ENCODE measurements at places on chromosomes 5 and 9.

DNA sequence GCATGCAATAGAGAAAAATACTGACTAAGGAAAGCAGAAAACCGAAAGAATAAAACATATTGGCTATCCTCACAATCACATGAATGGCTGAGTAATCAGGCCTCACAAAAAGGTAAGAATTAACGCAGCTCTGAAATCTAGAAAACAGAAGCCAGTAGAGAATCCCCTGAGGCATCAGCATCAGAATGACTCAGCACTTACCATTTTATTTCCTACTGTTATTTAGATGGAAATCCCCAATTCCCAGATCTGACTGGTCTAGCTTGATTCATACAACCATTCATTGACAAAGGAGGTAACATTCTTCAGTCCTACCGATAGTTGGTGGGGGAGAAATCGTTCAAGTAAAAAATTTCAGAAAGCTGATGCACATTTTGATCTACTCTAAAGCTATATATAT is 1408.4 kb upstream of the WWC1 start:
- no peak for DNase-seq

DNA sequence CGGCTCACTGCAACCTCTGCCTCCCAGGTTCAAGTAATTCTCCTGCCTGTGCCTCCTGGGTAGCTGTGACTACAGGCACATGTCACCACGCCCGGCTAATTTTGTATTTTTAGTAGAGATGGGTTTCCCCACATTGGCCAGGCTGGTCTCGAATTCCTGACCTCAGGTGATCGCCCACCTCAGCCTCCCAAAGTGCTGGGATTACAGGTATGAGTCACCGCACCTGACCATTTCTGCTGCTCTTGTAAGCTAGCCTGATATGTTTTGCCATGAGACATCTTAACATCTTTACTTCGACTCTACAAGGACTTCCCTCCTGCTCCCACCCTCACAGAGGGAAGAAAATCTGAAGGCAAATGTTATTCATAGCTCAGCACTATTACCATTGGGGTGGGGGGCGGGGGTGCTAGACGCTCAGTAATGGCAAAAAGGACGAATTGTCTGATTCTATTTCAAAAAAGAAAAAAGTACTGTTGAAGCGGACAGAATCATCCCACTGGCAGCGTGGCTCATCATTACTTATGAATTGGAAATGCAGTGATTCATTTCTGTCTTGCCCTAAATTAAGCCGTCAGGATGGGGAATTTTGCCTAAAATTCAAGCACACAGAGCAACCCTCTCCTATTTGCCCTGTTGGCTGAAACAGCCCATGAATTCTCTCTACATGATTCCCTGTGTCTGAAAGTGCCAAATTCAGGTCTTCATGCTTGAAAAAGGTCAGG is 46.4 kb upstream of the WWC1 start:
- DNase-seq, result no peak

DNA sequence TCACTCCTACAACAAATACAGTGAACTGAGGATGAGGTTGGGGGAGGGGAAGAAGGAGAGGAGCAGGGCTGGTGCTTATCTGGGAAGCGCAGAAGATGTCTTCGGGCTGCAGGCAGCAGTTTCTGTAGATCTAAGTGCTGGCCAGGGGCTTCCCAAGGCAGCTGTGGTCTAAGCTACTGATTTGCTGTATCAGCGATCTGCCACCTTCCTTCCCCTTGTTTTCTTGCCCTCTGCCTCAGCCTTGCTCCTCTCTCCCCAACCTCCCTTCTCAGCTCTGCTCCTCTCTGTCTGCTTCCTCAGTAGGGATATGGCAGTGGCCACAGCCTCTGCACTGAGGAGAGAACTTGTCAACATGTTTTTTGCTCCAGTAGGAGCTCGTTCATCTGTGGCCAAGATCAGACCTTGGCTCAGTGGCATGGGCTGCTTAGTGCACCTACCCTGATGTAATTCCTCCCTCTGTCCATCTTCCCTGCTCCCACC is 42.8 kb upstream of the IL6ST start:
- DNase-seq, result no peak

GRCh38 chr5:761854-762710 is 22.4 kb downstream of the ZDHHC11B start:
- no peak for DNase-seq

GRCh38 chr9:124220946-124221451 is 36.8 kb upstream of the NEK6 start:
- DNase-seq, result no peak

DNA sequence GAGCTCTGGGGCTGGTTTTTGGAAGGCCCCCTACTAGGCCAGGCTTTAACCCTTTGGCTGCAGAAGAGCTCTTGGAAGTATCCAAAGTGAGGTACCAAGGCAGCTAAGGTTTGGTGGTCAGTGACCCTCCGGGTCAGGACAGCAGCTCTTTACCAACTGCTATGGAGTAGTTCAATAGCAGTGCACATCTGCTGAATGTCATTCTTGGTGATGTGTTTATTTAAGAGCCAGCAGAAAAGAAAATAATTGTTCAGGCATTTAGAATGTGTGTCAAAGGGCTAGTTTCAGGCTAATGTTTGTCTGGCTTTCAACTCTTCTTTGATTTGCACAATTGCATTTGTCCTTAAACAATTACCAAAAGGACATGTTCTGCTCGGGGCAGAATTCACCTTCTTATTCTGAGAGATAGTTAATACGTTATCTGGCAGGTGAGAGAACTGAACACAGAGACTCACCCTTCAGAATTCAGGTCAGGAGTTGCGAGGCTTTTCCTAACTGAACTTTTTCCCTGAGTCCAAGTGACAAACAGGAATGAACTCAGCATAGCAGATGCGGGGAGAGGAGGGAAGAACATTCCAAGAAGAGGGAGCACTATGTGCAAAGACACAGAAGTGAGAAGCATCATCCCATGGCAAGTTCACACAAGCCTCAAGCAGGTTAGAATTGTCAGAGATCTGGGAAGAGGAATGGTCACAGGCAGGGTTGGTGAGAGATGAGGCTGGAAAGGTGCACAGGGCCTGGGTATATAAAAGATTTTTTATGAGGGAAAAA is 556.7 kb upstream of the TLE4 start:
- no peak for DNase-seq

DNA sequence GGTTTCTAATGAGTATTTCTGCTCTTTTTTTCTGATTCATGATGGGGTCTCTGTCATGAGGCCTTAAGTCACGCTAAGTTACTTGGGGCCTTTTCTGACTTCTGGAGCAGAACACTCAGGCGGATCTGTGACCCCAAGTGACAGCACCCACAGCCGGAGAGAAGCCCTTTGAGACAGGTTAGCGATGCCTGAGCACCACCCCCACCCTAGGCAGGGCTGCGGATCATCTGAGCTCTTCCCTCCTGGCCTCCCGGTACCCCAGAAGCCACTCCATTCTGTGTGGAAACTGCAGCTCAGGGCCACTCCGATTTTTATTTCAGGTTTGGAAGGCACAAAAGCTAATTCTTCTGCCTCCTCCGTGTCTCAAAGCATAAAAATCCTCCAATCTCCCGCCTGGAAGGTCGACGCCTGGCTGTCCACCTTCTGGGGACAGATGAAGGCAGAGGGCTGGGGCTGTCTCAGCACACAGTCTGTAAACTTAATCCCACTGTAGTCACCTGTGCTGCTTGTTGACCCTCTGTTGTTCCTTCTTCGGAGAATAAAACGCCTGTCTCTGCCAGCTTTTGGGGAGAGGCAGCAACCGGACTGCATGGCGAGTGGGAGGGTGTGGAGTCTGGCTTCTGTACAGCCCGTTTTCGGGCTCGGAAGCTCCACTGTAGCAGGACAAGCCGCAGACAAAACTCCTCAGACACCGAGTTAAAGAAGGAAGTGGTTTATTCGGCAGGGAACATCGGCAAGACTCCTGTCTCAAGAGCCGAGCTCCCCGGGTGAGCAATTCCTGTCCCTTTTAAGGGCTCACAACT is 88.8 kb downstream of the SPRY4 start:
- no peak for DNase-seq
